CD4-positive, alpha-beta T cell treated with Interleukin-12 subunit alpha and Interleukin-12 subunit beta, for 1 hour (primary cell): ENCODE measurements at places on chromosomes 1 and 21.

GRCh38 chr1:151147132-151147503, 687 bp upstream of the SEMA6C start:
- no peak for DNase-seq

- no peak for DNase-seq
Observed at GRCh38 chr1:154623358-154623757, 15.4 kb upstream of the ADAR start.

GRCh38 chr1:47432071-47433036, 5.5 kb upstream of the FOXD2 start:
- peak; percentile 58 for DNase-seq

- no peak for DNase-seq
Observed at GRCh38 chr1:215704089-215704860, 137.2 kb downstream of the KCTD3 start.

- DNase-seq: peak; percentile 2
Observed at GRCh38 chr21:27802816-27803475, 836.1 kb upstream of the ADAMTS5 start.

GRCh38 chr1:24047110-24047477, 64.8 kb downstream of the MYOM3 start:
- DNase-seq: no peak

DNA sequence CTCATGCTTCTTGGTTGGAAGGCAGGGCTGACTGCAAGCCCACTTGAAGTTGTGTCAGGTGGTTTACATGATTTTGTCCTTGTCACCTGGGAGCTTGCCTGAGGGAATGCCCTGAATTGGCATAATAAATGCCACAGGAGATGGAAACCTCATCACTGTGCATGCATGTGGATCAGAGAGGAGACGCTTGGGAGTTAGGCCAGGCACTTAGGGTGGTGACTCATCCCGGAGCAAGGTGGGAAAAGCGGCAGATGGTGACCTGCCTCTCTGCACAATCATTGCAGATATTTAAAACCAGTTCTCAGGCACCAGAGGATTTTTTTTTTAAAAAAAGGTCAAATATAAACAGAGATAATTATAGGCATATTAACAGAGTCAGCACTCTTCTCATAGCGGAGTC, 202.2 kb upstream of the KIAA0040 start:
- no peak for DNase-seq

GRCh38 chr1:80048716-80049115, 1042.2 kb upstream of the ADGRL4 start:
- no peak for DNase-seq

DNA sequence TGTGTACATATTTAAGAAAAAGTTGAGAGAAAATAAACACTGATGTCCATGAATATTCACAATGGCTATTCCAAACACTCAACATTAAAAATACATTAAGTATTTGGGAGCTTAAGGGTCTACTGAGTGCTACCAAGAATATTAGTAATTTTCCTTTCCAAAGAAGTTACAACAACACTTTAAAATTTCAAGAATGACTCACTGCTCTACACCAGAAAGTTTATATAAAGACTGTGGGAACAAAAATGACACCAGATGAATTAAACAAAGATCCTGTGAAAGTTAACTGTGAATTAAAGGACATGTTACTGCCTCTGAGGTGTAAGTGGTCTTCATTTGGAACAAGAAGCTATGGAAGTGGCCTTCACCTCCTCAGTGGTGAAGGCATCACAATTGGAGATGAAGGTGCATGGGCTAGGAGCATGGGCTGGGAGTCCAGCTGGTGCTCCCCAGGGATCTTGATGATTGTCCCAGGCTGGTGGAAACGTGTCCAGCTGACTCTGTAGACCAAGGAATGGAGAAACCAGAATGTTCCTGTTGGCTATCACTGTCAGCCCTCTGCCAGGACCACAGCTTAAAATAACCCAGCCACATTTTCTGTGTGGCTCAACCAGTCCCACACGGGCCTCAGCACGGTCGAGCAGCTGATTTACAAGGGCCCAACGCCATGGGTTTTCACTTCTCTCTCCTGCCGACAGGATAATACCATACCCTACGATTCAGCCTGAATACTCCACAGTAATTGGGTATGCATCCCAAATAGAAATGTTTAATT, 28.8 kb downstream of the TAF5L start:
- DNase-seq: no peak

DNA sequence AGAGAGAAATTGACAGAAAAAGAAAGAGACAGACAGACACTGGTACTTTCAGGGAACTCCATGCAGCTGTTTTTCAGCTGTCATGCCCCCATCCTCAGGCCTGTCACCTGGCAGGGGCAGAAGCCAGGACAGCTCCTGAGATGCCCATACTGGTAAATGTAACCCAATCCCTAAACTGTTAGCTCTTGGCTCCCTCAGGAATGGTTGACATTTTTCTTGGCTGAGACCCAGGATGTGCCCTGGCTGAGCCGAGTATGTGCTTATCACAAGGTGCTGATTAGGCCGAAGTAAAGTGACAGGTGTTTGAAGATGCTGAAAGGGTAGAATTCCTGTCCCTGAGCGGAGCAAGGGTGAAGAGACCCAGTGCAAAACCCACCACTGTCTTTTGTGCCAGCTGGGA, 50.7 kb downstream of the PGM1 start:
- DNase-seq: no peak

DNA sequence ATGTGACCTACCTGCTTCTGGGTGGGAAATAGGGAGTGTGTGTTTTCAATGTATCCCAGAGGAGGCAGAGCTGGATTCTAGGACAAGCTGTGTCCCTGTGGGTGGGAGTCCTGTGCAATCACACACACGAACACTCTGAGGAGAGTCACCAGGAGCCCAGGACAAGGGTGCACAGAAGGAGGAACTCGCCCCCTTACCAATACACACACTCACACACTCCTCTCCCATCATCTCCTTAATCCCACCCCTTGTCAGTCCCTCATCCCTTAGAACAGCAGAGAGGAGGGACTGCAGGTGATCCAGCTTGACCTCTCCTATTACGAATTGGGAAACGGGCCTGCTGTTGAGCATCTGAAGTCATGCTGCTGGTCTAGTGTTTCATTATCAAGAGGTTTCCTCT, 8.5 kb upstream of the MYBPHL start:
- no peak for DNase-seq

- DNase-seq: no peak
Observed at GRCh38 chr1:15083578-15083977, 70.0 kb upstream of the TMEM51 start.

GRCh38 chr1:46606255-46606965, 2.3 kb upstream of the MKNK1 start:
- no peak for DNase-seq

- no peak for DNase-seq
Observed at GRCh38 chr1:66618390-66618789, 84.4 kb downstream of the SGIP1 start.

- no peak for DNase-seq
Observed at GRCh38 chr1:175793617-175794016, 50.2 kb upstream of the TNR start.

GRCh38 chr1:236978740-236979139, 25.5 kb downstream of the MT1HL1 start:
- DNase-seq: no peak

DNA sequence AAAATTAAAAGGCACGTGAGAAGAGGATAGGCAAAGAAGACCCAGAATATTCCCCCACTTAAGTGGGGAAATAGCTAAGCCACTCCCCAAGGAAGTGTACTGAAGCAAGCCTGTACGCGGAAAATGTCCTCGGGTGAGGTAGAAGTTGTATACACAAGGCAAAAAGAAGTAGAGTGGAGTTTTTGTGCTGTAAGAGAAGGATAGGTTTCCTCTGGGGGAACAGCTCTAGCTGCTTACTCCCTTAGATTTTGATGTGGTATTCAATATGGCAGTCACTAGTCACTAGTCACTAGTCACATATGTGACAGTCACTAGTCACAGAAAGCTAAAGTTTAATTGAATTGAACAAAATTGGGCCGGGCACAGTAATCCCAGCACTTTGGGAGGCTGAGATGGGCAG, 7.6 kb downstream of the TXNIP start:
- peak; percentile 42 for DNase-seq

- DNase-seq: no peak
Observed at GRCh38 chr1:186974774-186975181, 146.0 kb downstream of the PLA2G4A start.

DNA sequence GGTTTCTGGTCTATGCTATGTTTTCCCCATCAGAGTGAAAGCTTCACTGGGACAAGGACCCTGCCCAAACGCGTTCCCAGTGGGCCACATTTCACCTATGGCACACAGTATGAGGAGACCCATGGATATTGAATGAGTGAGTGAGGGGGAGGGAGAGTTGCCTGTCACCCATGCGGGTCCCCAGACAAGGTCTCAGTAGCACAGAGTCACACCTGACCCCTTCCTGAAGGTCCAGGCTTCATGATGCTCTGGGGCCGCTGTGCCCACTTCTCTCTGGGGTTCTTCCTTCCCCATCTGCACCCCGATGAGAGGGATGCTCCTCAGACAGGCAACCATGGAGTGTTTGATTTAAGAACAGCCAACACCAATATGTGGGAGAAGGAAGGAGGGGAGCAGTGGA, 72.3 kb upstream of the CSF3R start:
- no peak for DNase-seq

GRCh38 chr1:52601519-52601918, 652 bp upstream of the GPX7 start:
- no peak for DNase-seq

DNA sequence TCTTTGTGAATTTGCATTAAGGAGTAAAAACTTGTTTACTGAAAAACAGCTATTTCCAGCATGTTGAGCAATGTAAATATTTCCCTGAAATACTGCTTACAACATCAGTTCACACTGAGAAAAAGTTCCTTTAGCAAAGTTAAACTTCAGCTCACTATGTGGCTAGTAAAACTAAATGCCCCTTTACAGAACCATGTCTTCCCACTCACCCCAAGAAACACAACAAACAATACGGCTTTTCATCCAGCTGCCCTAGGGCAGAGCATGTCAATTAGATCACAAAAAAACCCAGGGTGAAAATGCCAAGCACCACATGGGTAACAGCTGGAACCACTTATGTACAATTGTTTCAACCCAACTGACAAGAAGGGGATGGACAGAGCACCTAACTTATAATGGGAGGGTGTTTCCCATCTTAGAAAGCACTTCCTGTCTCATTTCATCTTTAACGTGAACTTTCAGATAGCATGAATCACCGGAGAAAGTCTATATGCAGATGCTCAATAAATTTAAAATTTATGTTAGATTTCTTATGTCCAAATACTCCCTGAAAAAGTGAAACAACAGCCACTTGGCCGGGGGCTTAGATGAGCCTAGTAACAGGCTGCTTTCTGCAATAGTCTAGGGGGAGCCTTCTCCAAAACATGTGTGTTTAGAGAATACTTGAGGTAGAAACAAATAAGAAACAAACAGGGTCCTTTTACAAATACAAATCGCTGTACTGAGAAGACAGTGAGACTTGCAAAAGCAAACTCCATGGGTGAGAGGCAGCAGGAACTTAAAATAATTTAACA, 6.6 kb downstream of the NID1 start:
- DNase-seq: no peak

DNA sequence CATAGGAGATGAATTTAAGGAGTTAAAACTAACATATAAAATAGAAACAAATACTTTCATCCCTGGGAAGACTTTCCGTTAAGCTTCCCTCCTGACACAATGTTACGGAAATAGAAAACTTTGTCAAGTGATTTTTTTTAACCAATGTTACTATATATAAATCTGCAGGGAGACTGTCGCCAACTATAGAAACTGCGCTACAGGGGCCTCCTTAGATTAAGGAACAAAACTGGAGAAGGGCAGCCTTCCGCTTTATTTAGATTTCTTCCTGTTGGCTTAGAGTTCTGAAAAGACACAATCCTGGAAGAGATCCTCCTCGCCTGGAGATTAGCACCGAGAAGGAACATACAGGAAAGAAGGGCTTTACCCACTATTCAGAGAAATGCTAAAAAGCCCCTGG, 1.5 kb downstream of the MGST3 start:
- DNase-seq: no peak

DNA sequence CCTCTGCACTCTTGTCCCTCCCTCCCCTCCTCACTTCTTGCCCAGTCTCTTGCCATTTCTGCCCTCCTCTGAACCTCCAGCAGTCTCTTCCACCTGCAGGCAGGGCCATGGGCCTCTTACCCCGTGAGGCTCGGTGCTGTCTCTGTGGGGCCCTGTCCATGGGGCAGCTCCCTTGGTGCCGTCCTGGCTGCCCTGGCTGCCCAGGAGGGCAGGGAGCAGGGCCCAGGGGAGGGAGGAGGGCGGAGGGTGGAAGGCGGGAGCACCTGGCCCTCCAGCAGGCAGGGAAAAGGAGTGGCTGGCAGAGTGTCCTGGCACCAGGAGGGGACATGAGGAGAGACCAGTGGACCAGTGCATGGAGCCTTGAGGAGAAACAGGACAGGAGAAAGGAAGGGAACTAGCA, at the start of gene RORC:
Gene RORC (minus strand): TSS at position 198 of the 400 bp plus-strand sequence. CDS start 38 bp downstream, at position 160.
- no peak for DNase-seq

DNA sequence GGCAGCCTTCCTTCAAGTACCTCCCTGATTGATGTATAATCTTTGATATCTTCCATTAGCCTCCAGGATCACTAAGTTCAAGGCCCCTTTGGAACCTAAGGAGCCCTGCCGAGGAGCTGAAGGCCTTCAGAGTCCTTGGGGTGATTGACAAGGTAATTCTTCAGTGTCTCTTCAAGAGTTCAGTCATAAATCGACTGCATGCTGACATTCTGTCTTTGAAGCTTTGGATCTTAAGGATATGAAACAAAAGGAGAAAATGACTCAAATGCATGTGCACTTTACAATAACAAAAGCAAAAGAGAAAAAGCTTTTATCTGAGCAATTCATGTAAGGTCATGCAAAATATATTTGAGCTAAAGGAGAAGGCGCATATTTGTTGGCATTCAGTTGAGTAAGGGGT, 125.3 kb downstream of the RPS6KC1 start:
- DNase-seq: no peak

DNA sequence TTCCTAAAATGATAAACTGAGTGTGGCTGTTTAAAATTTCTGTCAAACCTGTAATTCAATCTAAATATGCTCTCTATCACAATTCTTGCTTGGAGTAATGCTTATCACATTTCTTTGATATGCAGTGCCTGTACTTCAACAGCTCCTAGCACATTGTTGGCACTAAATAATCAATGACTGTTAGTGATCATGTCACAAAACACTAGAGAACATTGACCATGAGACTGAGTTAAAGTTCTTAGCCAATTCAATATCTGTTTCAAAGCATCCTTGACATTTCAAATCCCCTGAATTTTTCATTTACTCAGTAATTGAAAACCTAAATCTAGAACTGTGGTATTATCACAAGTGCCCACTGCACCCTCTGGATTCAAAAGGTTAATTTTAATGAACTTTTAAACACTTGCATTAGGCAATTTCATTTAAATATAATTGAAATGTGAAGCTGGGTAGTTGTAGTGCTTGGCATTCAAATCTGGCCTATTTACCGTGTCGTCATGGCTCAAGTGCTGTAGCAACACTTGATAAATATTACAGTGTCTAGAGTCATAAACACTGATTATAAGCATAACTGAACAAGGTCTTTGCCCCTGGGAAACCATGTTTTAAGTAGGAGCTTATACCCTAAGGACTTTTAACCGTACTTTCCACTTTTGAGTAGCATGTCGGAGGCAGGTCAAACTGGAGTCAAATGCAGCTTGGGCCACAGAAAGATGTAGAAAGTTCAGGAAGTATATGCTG, 143.6 kb downstream of the LRRC7 start:
- DNase-seq: no peak

GRCh38 chr1:235865565-235866204, 1.0 kb downstream of the LYST start:
- DNase-seq: no peak
